ENCODE measurements at places on chromosomes 7 and 10.

DNA sequence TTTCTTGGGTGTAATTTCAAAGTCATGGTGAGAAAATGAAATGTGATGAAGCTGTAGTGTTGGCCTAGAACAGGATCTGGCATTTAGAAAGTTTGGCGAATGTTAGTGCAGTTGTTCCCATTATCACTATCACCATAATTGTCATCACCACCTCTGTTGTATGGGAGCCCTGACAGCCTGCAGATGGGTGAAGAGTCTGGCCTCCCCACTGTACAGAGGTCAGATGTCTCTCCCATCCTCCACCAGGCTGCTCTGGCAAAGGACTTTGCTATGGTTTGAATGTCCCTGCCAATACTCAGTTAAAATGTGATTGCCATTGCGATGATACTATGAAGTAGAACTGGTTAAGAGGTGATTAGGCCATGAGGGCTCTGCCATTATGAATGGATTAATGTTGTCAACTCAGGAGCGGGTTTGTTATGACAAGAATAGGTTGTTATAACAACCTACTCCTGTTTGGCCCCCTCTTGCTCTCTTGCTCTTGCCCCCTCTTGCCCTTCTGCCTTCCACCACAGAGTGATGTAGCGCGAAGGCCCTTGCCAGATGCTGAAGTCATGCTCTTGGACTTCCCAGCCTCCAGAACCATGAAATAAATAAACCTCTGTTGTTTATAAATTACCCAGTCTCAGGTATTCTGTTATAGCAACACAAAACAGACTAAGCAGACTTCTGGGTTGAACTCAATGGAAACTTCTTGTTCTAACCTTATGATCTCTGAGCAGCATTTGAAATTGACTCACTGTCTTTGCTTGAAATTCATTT is 90.0 kb downstream of the GRK5 start:
- DNase-seq = no peak

GRCh38 chr7:158529181-158530096 is 58.2 kb downstream of the PTPRN2 start:
- DNase-seq = no peak

- no peak for DNase-seq
Observed at GRCh38 chr7:83984076-83984475, 210.5 kb downstream of the SEMA3A start.

DNA sequence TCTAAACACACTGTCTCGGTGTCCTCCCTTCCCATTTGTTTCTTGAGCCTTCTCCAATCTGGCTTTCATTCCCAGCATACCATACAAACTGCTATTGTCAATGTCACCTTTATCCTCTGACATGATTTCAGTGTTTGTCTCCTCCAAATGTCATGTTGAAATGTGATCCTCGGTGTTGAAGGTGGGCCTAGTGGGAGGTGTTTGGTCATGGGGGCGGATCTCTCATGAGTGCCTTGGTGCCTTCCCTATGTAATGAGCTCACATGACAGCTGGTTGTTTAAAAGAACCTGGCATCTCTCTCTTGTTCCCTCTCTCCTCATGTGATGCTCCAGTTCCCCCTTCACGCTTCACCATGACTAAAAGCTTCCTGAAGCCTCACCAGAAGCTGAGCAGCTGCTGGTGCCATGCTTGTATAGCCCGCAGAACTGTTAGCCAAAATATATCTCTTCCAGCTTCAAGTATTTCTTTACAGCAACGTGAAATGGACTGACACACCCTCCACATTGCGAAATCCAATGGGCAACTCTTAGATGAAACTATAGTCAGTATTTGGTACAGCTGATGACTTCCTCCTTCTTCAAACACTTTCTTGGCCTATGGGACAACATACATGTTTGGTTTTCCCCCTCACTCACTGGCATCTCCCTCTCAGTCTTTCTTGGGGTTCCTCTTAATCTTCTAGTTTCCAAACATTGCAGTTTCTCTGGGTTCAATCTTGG is 27.8 kb downstream of the RNLS start:
- DNase-seq = no peak

GRCh38 chr7:2978408-2978807 is 65.3 kb downstream of the CARD11 start:
- peak; percentile 76 for DNase-seq

- no peak for DNase-seq
Observed at GRCh38 chr10:70119623-70120022, 13.0 kb downstream of the AIFM2 start.

DNA sequence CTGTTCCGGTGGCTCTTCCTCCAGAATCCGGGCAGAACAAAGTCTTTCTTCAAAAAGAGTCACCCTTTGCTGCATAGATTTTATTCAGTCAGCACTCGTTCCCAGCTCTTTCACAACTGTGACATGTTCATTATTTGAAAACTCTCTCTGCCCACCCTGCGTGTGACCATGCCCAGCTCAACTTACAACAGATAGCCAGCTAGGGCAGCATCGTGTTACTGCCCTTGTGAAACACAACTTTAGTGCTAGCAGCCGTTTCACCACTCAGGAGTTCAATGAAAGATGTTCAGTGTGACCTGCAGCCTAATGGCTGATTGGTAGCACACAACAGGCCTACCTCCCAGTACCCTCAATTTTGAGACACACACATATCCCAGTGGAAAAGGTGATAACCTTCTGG is 57.9 kb downstream of the ZNF438 start:
- DNase-seq = no peak

DNA sequence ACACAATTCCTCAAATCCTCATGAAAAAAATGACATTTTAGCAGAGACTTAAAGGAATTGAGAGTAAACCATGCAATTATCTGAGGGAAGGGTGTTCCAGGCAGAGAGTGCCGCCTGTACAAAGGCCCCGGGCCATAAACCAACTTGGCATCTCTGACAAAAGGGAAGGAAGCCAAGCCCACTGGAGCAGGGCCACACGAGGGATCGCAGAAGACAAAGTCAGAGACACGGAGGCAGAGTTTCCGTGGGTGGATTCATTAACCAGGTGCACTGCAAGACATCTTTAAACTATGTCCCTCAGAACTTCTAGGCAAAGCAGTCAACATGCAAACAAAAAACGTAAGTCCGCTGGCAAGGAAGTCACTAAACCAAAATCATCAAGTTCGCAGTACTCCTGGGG is 92.0 kb downstream of the SFMBT2 start:
- DNase-seq = no peak

GRCh38 chr7:35761871-35762677 is 38.8 kb upstream of the SEPTIN7 start:
- DNase-seq = no peak

DNA sequence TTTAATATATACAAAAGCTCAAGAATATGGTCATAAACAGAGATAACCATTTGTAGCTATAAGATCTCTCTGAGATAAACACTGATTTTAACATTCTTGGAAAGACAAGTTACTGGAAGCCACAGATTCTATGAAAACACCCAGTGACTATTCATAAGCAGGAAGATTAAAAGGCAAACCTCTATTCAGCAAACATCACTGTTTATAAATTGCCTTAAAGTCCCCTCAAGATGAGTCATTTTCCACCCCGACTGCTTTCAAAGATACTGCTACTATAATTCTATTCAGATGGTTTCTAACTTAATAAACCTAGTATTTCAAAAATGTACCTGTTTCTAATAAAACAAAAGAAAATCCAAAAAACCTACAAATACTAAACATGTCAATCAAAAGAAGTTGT is 21.0 kb downstream of the TM9SF3 start:
- no peak for DNase-seq

DNA sequence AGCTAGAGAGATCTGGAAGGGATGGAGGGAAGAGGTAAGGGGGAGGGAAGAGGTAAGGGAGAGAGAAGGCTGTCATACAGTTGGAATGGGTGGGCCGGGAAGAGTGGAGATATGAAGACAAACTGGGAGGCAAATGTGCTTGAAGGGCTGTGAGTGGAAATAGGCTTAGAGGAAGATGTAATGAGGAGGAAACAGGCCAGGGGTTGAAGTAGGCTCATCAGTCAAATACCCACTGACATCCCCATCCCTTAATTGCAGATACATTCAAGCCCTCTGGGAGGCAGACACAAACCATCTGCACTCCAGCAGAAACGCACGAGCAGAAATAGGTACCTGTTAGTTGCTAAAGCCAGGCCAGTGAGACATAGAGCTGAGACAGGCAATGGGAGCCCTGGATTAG is 2.1 kb downstream of the SYNPO2L start:
- DNase-seq = no peak

DNA sequence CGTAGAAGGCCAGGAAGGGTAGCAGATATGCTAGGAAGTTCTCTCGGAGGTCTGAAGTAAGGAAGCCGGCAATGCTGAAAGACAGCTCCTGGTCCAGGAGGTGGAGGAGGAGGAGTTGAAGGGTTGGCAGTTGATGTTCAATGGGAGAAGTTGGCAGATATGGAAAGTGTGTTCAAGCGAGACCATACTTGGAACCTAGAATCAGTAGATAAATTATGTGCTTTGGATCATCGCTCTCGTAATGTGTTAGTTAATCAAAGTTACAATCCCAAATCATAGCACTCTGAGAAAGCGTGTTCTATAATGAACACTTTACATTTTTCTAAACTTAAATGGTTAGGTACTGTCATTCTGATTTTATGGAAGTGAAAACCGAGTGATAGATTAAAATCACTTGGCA is 152.9 kb downstream of the CELF2 start:
- DNase-seq = no peak

- DNase-seq = no peak
Observed at GRCh38 chr7:123535517-123535916, 1.1 kb upstream of the IQUB start.

DNA sequence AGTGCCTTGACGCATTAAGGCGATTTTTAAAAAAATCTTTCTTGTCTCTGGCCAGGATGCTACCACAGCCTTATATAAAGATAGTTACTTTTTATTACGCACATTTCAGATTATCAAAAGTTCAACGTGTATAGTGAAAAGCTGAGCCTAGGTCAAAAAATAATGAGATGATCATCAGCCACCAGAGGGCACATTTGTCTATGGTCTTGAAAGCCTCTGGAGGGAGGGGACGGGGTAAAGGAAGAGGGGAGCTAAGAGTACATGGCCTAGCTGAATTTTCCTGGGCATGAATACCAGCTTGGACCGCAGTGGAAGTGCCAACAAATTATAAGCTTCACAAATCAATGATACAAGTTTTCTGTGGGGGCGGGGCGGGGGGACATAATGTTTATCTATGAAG is 285.9 kb upstream of the SMIM30 start:
- no peak for DNase-seq

DNA sequence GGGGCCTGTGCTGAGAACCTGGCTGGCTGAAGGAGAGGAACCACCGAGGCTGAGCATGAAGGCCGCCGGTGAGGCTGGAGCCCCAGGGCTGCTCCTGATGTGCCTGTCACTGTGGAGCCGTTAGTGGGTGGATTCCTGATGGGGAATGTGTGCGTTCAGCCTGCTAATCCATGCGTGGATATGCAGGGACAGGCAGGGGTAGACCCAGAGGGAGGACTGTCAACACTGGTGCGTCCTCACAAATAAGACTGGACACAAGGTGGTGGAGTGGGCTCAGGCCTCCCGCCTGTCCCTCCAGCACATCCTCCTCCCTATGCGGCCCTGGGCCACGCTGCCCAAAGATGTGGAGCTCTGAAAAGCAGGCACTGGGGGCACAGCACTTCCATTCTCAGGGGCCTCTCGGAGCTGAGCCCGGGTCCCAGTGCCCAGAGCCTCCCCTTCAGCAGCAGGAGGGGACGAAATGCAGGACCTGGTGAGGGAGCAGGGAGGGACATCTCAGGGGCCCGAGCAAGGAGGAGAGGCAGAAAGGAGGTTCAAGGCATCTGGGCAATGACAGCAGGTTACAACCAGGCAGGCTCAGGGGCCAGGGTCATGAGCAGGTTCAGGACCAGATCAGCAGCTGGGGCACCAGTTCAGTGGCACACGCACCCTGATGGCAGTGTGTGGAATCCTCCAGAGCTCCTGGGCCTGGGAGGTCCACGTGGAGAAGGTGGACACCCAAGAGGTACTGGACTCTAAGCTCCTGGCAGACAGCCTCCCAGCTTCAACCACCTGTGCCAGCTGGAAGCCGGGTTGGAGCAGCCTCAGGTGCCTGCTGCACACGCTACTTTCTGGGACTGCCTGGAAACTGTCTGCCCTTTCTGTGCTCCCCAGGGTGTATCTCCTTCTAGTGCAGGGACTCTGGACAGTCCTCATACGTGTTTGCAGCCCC is 33.5 kb upstream of the ANTXRL start:
- no peak for DNase-seq

- DNase-seq = no peak
Observed at GRCh38 chr7:102094316-102094650, 192.4 kb upstream of the SH2B2 start.

GRCh38 chr10:336247-336646 is 201.0 kb downstream of the ZMYND11 start:
- no peak for DNase-seq

GRCh38 chr10:33947544-33947943 is 613.1 kb upstream of the NRP1 start:
- no peak for DNase-seq

DNA sequence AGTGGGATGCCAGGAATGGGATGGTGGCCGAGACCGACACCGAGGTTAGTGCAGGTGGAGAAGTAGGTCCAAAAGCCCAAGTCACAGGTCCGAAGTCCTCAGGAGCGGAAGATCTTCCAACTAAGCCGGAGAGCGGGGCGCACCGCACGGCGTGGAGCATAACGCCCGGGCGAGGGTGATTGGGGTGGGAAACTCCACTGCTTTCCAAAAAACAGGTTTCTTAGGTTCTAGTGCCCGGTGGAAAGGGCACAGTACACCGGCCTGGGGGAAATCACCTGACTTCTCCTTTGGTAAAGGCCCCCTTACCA is 11.4 kb upstream of the SPAG6 start:
- no peak for DNase-seq

DNA sequence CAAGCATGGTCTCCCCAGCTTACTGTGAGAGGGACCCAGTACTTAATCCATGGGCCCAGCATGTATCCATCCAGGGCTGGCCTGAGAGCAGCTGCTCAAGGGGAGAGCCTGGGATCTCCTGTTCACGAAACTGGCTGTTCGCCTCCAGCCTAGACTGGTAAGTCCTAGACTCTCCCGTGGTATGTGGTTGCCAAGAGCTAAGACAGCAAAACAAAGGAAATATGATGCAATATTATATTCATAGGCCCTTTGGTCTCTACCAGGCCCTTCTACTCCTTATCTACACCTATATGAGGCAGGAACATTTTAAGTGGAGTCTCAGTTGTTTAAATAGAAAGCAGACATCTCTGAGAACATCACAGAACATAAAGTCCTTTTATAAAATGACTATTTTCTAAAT is 28.9 kb upstream of the STK17A start:
- DNase-seq = no peak

DNA sequence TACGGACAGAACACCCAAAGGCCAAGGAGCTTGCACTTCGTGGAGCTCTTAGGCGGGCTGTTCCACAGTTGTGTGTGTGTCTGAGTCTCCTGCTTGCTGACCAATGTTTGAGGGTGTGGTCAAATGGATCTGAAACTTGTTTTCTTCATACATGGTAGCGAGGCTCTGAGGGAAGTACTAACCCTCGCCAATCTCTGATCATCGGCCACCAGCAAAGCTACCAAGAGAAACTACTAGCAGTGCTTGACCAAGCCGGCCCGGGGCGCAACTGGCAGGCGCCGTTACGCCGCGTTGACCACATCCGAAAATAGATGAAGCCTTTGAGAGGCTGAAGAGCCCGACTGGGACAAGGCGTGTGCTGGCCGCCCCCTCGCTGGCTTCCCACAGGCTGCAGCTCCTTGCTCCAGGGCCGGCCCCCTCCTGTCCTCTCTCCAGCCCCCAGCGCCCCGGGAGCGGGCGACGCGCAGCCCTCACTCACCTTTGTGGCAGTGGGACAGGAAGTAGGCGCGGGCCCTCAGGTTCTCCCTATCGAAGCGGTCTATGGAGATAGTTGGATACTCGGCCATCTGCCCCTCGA is 384 bp downstream of the DCLRE1C start:
- no peak for DNase-seq

Measured in stimulated activated CD8-positive, alpha-beta memory T cell treated with anti-CD3 and anti-CD28 coated beads, Interleukin-7, amount 100 ng/mL, for 4 hours (primary cell).